ENCODE measurements at places on chromosomes 4 and X. TPM values are rescaled to one million over a fixed set of nuclear protein-coding genes. Genes with fewer than 3 reads are reported as not detected.

CDX4 gene
- total RNA-seq, result not detected

DTHD1 gene
- total RNA-seq, result not detected

MAGEB10 gene
- total RNA-seq, result not detected

PCDH11X gene
- not detected for total RNA-seq

CACNA1F gene
- under 0.01 TPM for total RNA-seq

SPIN2A gene
- 0.13 TPM for total RNA-seq

RENBP gene
- total RNA-seq, result 10.1 TPM

ADH7 gene
- total RNA-seq, result not detected

ATP2B3 gene
- not detected for total RNA-seq

Measured in dermis microvascular lymphatic vessel endothelial cell (primary cell).